ENCODE measurements at places on chromosomes 6 and 20.

- DNase-seq: no peak
Measured at GRCh38 chr6:43937236-43938177, 167.5 kb downstream of the VEGFA start.

- no peak for DNase-seq
Measured at GRCh38 chr6:23445157-23445710, 680.8 kb upstream of the NRSN1 start.

- no peak for DNase-seq
Measured at GRCh38 chr6:150770637-150771036, 94.9 kb upstream of the MTHFD1L start.

- DNase-seq: no peak
Measured at GRCh38 chr6:85405175-85405852, 44.6 kb upstream of the NT5E start.

DNA sequence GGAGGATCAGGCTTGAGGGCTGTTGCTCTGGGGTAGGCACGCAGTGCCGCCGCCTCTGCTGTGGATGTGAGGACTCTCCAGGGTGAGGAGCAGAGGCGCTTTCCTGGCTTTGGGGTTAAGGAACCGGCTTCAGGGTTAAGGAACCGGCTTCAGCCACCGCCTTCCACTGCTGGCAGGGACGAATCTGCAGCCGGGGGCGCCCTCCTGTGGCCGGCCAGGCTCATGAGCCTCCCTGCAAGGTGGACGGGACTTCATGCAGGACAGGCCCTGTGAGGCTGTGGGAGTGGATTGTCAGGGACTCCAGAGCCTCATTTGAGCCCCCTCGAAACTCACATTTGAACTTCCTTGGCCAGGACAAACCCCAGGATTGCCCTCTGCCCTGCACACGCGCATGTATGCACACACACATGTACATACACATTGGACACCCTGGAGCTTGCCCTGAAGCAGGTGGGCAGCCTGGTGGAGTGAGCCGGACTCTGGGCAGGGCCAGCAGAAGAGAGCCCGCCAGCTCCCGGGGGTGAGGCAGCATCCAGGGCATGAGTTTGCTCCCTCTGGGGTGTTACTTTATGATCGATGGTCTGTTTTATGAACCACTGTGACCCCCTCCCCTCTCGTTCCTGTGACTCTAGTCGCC, 146.9 kb downstream of the PHACTR3 start:
- peak; percentile 48 for DNase-seq

- no peak for DNase-seq
Measured at GRCh38 chr6:37535759-37536490, 36.2 kb upstream of the CCDC167 start.

DNA sequence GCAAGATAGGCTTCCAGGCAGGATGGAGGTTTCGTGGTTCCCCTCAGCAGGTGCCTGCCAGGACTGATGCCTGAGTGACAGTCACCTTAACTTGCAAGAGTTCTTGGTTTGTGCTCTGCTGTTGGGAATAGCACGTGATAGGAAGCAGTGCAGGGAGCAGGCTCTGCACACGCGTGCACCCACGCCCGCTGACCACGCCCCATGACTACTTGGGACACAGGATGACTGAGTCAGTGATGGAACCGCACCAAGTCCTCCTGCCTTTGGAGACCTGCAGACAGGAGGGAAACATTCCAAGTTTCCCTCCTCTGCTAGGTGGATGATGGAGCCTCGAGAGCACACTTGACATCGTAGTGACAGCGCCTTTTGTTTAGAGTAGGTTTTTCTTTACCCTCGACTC, 164.2 kb downstream of the DTNBP1 start:
- no peak for DNase-seq

DNA sequence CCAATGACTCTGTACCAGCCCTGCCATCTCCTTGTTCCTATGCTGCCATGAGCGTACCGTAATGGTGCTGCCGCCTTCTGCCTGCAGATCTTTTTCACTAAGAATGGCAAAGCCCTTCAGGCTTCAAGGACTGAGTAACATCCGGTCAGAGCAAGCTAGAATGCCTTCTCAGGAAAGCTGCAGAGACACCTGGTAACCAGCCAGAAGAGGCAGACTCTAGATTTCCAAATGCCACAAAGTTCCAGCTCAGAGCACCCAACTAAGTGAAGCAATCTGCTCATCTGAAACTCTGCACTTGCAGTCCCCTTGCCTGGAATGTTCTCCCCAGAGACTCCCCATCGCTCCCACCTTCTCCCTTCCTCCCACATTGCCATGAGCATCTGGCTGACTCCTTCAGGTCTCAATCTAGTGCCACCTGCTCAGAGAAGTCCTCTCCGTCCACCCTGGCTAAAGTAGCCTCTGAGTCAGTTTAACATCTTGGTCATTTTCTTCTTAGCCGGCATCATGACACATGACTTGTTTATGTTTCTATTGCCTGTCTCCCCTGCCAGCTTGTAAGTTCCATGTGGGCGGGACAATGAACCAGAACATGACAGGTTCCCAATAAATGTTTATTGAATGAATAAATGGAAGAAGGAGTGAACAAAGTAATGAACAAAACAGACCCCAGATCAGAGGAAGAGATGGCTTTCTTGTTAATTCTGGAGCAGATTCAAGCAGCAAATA, 6.9 kb upstream of the OCSTAMP start:
- no peak for DNase-seq

GRCh38 chr6:148383658-148384368, 41.2 kb downstream of the SASH1 start:
- no peak for DNase-seq

DNA sequence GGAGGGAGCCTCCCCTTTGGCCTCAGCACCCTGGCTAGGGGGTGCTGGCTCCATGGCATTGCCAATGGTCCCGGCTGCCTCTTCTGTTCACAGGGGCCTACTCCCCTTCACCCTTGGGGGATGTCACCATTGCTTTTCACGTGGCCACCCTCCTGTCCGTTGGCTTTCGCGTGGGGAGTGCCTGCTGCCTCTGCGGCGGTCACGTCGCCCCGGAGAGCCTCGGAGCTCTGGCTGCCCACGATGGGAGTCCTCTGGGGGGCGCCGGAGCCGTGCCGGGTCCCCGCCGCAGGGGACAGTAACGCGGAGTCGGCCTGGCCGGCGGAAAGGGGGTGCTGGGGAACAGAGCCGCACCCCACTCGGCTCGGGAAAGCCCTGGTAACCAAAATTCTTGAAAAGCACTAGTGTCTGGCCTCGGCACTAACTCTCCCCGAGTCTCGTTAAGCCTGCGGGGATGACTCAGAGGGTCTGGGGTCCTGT, 661 bp upstream of the HEBP2 start:
- DNase-seq: peak; percentile 59

- no peak for DNase-seq
Measured at GRCh38 chr6:52691718-52692117, 20.8 kb downstream of the TMEM14A start.

GRCh38 chr20:44036441-44036840, 121.8 kb downstream of the TOX2 start:
- no peak for DNase-seq

- DNase-seq: no peak
Measured at GRCh38 chr20:47392015-47392720, 35.7 kb upstream of the ZMYND8 start.

GRCh38 chr6:46254946-46255345, 84.2 kb upstream of the ENPP5 start:
- no peak for DNase-seq

DNA sequence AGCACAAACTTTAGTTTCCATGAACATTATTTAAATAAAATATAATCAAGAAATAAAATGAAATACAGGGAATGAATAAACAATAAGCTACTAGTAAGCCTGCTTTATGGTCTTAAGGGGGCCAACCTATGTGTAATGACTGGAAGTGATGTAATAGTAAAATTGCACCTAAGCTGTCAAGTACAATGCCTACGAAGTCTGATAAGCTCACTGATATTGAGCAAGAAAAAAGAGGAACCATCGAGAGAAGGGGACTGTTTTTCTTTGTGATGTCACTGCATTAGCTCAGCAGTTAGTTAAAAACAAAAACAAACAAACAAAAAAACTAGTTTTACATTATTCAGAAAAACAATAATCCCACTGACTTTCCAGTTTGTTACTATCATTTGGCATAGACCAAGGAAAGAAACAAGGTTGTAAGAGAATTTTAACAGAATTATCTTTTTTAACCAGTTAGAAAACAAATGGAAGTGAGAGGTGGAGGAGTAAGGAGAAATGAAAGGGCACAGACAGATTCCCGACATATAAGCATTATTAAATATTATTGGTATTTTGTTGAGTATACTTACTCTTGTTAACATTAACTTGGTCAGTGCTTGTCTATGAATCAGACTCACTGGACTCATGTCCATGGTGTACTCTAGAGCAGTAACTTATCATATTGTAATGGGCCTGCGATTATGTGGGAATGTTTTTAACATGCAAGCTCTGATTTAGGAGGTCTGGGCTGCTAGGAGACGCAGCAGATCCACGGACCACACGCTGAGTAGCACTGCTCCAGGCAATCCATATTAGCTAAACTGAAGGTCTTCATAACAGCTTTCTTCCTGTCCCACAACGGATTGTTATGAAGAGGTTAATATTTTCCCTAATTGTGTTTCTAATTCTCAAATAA, 99.6 kb upstream of the HMGCLL1 start:
- DNase-seq: no peak

DNA sequence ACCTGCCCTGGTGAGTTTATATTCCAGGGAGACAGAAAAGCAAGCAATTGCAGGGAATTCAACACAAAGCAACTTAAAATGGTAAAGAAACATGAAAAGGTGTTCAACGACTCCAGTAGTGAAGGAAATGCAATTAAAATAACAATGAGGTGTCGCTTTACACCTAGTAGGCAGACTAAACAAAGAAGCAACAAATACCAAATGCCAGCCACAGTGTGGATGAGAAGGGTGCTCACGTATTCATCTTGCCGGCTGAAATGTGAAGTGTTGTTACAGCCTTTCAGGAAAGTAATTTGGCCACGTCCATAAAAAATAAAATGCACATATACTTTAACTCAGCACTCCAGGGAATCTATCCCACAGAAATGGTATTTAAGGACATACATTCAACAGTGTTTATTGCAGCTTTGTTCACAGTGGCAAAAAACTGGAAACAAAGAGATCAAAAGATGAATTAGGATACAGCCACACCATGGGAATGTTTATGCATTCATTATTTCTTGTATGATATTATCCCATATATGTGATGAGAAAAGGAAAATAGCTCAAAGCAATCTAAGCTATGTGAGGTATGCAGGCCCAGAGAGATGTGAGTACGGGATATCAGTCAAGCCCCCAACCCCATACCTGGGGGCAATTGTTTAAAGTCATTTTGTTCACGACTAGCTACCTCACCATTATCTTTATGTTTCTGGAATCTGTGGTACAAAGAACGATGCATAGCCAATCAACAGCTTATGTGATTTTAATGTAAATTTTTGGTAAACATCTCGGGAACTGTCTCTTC, 266.0 kb upstream of the SOX4 start:
- DNase-seq: no peak

DNA sequence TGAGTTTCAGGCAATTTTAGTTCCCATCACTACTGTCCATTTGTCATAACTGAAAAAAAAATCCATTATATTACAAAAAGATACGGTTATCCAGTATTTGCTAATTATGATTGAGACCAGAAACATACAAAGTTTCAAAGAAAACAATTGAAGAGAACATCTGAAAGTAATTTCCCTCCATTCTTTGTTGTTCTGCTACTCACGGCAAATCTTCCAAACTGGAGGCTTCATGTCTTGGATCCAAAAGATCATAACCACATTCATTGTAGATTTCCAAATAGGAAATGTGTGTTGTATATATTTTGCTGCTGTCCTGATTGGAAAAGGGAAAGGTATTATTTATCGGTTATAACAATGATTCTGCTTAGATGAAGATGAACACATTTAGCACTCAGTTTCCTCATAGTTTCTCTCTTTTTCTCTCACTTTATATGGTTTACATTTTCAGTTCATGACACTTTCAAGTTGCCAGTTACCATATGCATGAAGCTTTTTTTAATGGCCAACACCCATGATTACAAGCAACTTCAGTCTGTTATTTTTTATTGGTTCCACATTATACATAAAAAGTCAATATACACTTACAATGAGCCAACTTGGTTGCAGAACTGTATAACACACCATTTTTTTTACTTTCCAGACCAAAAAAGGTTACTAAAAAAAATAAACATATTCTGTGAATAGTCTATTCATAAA, 90.4 kb downstream of the KIF6 start:
- no peak for DNase-seq

- no peak for DNase-seq
Measured at GRCh38 chr20:11780765-11781369, 136.8 kb upstream of the BTBD3 start.

DNA sequence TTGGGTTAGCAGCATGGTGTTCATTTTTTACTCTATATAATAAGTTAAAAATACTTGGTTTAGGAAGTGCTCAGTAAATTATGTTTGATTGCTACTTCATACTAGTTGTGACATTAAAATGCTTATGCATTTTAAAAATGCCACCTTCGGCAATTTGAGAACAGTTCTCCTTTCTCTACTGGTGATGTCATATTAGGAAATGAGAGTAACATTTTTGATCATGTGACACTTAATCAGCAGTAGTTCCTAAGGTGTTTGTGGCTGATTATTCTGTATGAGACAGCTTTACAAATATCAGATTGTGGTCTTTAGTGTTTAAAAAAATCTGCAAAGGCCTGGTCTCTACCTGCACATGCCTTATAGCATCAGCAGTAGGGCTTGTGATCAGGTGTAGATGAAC, 4.4 kb downstream of the GZF1 start:
- peak; percentile 57 for DNase-seq

DNA sequence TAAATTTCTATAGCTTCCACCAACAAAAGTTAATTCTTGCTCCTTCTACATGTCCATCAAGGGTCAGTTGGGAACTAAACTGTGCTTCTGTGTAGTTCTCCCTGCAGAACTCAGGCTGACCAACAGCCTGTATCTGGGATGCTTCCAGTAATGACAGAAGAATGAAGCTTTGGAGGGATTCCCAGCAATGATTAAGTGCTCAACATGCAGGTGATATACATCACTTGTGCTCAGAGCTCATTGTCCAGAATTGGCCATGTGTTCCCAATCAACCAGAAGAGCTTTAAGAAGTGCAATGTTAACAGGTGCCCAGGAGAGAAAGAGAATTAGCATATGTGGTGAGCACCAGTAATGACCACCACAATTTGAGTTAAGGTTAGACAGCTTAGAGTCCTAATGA, 37.4 kb upstream of the SNRPB2 start:
- DNase-seq: no peak

DNA sequence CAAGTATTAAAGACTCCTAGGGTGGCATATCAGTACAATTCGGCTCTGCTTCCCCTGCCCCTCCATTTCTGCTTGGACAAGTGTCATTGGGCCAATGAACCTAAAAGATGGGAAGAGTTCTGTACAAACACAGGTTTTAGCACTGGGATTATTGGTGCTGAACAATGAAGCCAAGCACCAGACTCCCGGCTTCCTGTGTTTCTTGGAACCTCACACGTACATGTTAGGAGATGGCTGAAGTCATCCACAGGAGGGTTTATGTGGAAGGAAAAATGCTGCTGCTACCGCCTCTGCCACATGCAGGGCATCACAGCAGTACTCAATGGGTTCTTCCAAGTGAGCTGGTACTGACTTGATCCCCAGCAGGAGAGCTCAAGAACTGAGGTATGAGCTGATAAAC, 49.7 kb downstream of the TNFRSF21 start:
- no peak for DNase-seq

Measured in AML-193 (cell line).